ENCODE measurements at places on chromosomes 16 and 17.

DNA sequence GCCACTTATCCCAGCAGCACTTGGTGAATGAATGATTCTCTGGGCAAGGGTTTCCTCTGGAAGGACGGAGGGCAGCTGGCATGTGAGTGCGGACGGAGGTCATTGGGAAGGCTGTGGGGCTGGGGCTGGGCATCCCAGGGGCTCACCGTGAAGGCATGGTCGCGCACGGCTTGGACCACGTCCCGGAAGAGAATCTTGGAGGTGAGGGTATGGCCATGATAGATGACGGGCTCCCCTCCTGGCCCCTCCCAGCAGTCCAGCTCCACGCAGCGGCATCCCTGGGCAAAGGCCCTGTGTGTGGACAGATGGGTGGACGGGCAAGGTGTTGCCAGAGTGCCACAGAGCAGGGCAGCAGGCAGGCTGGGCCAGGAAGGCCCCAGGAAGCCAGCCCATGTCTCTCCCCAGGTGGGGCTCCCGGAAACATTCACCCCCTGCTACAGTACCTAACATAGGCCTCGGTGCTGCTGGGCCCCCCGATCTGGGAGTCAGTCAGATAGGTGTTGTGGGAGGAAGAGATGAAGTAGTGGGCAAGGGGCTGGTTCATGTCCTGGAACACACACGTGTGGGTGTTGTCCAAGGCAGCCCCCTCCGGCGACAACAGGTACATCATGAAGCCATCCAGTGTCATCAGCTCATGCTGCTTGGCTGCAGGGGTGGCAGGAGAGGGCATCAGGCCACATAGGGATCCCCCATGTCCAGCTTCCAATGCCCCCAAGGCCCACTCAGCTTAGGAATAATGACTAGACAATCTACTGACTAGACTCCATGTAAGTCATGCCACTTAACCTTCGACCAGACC lies 14.3 kb downstream of the PLCD3 start:
- no peak for DNase-seq

GRCh38 chr16:12611916-12612597 lies 191.6 kb downstream of the CPPED1 start:
- DNase-seq = no peak

GRCh38 chr16:3101018-3101840 lies 2.1 kb upstream of the ZSCAN10 start:
- no peak for DNase-seq

DNA sequence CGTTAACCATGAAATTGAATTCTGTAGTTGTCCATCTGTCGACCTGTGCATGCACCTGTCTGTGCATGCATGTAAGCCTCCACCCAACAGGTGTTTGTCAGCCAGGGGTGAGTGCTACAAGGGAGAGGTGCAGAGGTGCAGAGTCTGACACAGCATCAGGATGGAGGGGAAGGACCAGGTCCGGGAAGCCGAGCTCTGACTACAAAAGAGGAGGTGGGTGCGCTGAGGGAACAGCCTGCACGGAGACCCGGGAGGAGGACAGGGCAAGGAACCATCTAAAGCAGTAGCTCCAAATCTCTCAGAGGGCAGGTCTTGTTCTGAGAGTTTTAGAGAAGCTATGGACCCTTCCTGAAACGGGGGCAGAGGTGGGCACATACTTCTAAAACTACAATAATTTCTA lies 54.1 kb downstream of the B9D1 start:
- DNase-seq = no peak

DNA sequence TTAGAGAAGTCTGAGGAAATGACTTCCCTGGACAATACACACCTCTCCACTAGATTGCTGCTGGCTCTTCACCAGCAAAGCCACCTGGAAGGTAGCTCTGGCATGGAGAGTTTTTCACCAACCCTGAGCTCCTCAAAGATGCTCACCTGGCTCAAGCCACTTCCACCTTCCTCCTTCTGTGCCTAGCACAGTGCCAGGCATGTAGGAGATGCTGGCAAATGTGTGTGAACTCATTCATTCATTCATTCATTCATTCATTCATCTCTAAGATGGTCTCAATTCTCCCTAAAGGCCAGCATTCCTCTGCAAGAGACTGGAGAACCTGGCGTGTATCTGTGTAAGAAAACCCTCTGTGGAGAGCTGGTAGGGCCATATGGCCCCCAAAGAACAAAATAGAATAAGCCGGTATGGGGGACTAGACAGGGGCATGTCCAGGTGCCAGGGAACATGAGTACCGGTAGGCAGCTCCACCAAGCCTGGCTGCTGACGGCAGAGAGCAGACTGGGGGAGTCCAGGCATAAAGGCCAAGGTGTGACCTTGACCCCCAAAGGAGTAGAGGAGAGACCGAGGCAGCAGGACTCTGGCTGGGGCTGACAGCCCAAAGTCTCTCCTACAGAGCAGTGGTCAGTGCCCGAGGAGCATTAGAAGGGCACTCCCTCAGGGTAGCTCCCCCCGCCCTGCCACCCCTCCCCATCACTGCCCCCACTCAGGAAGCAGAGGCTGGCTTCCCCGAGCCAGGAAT lies 132.2 kb upstream of the TNRC6C start:
- DNase-seq = no peak

DNA sequence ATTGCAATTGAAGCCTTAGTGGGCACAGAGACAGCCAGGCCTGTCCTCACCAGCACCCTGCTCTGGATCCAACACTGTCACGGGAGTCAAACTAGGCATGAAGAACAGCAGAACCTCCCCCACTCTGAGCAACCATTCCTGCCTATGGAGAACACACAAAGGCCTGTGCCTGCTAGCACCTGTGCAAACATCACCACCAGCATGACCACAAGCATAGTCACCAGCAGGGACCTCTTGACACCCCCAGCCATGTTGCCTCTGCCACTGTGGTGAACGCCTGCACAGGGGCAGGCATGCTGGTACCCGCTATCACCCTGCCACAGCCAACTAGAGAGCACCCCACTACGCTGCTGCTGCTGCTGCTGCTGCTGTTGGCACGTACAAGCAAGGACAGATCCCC lies 51.7 kb downstream of the CMC2 start:
- no peak for DNase-seq

DNA sequence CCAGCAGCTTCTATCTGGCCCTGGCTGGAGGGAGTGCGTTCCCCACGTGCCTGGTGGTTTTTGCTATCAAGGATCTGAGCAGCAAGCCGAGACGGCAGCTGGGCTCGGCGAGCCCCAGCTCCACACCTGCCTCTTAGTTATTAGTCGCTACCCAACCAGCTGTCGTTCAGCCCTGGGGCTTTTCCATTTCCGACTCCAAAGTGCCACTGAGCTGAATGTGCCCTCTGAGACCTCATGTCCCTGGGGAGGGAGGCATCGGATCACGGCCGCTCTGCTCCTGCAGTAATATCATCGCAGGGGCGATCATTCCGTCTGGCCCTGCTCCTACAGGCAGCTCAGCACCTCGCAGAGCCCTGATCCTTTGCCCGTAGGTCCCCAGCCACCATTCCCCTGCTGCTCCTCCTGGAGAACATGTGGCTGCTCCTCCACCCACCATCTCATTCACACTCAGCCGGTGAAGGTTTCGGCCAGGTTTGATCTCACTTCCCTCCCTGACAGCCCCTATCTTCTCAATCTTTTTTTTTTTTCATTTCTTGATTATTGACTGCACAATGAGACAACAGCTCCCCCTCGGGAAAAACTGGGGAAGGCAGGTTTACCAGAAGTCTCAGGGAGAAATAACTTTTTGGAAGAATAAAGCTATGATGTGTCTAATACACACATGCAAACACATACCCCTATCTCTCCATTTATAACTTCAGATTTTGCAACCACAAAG lies 86.7 kb downstream of the ZFHX3 start:
- no peak for DNase-seq

- no peak for DNase-seq
Measured at GRCh38 chr16:82260212-82260795, 90.3 kb upstream of the MPHOSPH6 start.

DNA sequence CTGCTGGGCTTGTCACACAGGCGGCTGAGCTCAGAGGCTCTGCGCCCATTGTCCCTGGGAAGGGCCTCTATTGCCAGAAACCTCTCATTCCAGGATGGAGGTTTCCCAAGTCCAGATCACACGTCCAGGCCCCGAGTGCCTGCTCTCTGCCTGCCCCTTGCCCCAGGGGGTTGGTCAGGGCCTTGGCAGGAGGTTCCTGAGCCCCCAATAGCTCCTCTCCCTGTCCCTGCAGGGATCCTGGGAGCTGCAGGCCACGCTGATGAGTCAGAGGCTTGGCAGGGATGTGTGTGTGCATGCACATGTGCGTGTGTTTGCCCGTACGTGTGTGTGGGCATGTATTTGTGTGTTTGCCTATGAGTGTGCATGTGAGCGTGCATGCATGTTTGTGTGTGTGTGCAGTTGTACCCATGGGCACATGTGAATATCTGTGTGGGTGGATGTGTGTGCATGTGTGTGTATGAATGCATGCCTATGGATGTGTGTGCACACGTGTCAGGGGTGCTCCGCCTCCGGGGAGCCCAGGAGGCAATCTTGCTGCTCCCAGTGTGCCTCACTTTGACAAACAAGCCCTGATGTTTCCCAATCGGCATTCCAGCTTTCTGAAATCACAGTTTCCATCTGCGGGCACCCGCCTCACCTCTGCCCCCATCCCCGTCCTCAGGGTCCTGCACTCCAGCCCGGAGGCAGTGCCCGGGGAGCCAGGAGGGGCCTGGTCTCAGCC lies 98.4 kb upstream of the GSE1 start:
- no peak for DNase-seq

GRCh38 chr17:41657936-41658335 lies 30.7 kb upstream of the EIF1 start:
- no peak for DNase-seq

- peak; percentile 54 for DNase-seq
Measured at GRCh38 chr17:31393749-31394146, 2.3 kb downstream of the RAB11FIP4 start.

GRCh38 chr16:66376114-66376513 lies 9.6 kb downstream of the CDH5 start:
- DNase-seq = no peak

DNA sequence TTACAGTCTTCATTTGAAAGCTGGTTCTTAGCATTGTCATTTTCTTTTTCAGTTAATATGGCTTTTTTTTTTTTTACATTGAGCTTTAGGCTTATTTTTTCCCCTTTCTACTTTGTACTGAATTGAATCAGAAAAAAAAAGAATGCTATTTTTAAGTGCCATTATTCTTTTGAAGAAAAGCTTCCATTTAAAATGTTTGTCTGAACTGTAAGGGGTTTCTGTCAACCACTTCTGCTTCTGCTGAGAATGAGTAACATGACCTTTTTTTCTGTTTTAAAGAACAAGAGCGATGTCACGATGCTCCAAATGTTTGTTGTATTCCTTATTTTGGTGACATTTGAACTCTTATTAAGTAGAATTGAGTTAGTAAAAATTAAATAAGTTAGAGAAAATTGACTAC lies 50.0 kb downstream of the MRTFB start:
- DNase-seq = no peak

GRCh38 chr16:67148221-67148620 lies 2.6 kb downstream of the B3GNT9 start:
- no peak for DNase-seq

- no peak for DNase-seq
Measured at GRCh38 chr17:4872786-4873185, 26.6 kb upstream of the C17orf107 start.

DNA sequence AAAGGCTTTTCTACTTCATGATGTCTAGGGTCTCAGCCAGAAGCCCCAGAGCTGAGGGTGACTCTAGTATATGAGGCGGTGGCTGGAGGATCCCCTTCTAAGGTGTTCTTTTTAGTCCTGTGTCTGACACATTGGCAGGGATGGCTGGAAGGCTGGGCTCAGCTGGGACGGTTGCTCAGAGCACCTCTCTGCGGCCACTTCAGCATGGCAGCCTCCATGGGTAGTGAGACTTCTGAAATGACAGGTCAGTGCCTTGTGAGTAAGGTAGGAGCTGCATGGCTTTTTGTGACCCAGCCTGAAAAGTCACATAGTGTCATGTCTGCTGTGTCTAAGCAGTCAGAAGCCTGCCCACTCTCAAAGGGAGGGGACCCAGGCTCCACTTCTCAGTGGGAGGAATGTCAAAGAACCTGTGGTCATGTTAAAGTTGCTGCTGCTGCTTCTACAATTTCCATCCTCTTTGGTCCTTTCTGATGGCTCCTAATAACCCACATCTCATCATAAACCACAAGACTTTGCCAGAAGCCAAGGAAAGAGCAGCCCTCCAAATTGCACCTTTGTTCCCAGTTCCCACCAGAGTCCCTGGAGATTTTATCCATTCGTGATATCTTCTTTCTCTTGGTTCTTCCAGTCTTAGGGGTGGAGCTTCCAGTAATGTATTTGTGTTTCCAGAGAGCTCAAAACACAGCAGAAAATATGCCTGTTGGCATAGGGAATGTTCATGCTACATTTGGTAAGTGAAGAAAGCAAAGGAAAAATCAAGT lies 15.4 kb upstream of the KCNG4 start:
- no peak for DNase-seq

GRCh38 chr16:50182441-50182840 lies 29.3 kb downstream of the TENT4B start:
- no peak for DNase-seq

GRCh38 chr17:9902120-9902519 lies 3.0 kb downstream of the RCVRN start:
- DNase-seq = no peak

DNA sequence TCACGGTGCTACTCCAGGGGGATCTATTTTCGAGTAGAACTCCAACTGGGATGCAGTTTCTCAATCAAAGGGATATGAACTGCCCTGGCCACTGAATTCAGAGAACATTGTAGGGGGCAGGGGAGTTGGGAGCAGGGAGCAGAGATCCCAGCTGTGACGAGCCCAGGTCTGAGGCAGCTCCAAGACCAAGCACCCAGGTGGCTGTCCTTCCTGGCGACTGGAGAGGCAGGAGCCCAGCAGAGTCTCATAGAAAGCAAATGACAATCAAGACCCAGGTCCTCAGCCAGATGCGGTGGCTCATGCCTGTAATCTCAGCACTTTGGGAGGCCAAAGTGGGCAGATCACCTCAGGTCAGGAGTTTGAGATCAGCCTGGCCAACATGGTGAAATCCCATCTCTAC lies 60.1 kb downstream of the TK2 start:
- no peak for DNase-seq

DNA sequence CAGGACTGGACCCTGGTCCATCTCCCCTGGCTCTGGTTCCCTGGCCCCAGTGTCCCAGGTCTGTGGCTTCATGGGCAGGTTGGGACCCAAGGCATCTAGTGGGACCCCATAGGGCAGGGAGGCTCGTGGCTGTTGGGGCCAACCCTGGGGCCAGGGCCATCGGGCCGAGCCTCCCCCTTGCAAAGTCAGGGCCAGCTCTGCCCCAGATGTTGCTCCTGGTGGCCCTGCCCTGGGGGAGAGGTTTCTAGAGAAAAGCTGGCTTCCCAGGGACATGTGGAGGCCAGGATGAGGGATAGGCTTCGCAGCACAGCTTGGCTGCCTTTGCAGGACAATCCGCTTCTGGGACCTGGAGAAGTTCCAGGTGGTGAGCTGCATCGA lies 16.6 kb downstream of the KATNB1 start:
- no peak for DNase-seq

DNA sequence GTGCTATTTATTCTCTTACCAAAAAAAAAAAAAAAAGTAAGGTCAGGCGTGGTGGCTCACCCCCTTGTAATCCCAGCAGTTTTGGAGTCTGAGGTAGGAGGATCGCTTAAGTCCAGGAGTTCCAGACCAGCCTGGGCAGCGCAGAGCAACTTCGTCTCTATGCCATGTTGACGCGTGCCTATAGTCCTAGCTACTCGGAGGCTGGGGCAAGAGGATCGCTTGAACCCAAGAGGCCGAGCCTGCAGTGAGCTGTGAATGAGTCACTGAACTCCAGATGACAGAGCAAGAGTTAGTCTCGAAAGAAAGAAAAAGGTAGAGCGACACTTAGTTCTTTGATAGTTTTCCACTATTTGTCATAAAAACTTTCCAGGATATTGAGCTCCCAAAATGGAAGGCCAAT lies 1.4 kb upstream of the TENT4B start:
- DNase-seq = no peak

Data from vagina (tissue), 2 donors.